Activated naive CD4-positive, alpha-beta T cell treated with anti-CD3 and anti-CD28 coated beads for 36 hours (primary cell): ENCODE measurements at places on chromosomes 16 and 17.

GRCh38 chr16:10878644-10879501 is 1.9 kb downstream of the CIITA start:
- peak; percentile 19 for DNase-seq

DNA sequence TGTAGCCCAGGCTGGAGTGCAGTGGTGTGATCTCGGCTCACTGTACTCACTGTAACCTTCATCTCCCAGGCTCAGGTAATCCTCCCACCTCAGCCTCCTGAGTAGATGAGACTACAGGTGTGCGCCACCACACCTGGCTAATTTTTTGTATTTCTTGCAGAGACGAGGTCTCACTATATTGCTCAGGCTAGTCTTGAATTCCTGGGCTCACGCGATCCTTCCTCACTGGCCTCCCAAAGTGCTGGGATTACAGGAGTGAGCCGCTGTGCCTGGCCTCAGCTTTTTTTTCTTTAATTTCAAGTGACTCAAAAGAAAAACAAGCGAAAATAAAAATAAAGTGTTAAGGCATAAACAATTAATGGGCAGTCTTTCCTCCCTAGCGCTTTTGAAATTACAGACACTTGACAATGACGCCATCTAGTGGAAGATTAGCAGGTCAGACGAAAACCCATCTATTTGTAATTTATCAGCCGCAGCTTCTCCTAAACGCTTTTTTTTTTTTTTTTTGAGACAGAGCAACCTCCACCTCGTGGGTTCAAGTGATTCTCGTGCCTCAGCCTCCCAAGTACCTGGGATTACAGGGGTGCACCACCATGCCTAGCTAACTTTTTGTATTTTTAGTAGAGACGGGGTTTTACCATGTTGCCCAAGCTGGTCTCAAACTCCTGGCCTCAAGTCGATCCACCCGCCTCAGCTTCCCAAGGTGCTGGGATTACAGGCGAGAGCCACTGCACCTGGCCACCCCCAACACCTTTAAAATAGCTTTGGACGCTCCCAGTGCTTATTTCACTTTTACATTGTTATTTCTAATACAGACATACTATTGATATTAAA is 28.1 kb upstream of the PECAM1 start:
- no peak for DNase-seq

DNA sequence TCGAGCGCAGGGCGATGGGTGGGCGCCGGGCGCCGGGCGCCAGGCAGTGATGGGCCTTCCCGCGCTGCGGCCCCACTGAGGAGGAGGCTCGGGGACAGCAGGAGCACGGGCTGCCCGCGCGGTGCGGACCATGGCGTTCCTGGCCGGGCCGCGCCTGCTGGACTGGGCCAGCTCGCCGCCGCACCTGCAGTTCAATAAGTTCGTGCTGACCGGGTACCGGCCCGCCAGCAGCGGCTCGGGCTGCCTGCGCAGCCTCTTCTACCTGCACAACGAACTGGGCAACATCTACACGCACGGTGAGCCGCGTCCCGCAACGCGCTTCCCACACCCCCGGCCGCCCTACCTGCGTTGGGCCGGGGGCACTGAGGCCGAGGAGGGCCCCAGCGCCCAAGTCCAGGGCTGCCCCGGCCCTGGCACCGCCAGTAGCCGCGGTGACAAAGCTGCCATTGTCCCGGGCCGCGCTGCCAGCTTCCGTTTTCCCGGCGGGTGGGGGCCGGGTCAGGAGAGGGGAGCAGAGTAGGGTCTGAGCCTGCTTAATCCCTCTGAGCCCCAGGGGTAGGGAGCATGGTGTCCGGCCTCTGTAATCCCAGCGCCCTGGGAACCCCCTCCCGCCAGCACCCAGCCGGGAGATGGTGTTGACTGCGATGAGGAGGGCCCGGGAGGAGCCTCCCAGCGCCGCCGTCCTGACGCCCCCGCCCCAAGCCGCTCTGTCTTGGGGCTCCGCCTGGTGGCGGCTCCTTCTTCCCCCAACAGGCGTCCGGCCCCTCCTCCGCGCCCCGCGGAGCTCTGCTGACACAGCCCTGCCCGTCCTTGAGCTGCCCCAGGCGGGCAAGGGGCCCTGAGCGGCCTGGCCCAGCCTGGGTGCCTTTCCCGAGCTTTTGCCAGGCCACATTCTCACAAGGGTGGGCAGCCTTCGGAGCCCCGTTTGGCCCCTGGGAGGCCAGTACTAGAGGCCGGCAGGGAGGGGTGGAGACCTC is 685 bp downstream of the PAQR4 start:
- DNase-seq = peak; percentile 87

DNA sequence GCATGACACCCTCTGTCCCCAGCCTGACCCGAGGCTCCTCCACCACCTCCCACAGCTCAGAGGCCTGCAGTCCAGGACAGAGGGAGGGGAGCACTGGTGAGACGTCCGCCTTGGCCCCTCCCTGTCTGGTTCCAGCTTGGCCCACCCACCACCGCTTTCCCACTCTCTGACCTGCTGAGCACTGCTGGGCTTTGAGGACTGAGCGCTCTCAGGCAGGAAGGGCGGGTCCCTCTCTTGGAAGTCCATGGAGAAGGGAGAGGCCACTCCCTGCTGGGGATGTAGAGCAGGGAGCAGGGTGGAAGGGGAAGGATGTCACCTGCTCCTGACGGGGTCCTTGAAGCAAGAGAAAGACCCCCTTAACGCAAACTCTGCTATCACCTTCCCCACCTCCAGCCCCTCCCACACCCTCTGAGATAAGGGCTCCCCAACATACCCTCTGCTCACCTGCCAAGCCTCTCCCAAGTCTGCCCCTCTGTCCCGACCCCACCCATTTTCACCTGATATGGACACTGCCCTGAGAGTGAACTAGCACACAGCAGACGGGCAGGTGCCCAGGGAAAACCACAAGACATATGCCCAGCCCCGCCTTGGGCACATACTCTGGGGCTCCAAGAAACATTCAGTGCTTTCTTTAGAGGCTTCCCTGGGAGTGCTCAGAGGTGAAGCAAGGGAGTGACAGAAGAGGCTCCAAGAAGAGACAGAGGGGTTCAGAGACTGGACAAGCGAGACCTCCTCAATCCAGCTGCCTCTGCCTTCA is 1.4 kb downstream of the OSBPL7 start:
- DNase-seq = no peak

- DNase-seq = no peak
Measured at GRCh38 chr16:63816276-63816675, 1305.6 kb downstream of the CDH11 start.

DNA sequence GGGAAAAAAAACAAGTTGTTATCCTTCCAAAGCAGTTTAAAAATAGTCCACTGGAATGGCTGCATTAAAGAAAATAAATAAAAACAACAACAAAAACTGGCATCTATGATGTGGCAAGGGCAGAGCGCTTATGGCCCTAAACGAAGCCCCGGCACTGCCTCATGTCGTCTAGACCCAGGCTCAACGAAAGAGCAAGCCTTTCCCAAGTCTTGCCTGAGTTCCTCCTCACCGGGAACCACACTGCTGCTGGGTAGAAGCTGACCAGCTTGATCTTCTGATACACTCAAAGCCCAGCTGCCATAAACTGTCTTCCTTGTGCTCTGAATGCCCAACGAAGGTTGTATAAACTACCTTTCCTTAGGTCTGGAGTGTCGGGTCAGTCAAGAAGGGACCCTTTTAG is 37.0 kb downstream of the NDEL1 start:
- no peak for DNase-seq

DNA sequence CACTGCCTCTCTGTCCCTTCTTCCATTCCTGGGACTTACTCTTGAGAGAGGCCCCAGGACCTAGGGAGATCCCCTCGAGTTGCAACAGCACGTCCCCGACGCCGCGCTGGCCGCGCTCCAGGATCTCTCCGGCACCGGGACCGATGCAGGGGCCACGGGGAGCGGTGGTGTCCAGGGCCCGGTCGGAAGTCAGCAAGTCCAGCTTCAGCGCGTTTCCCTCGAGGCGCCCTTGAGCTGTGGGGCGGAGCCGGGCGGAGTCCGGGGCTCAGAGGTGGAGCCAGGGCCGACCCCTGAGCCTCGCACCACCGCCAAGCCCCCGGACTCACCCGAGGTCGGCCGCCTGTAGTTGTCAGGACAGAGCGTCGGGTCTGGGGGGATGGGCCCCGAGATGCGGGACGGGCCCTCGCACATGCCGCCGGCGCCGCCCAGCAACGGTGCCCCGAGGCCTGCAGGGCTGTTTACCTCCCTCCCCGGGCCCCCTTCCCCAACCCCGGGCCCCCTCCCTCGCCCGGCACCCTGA is 458 bp downstream of the ENKD1 start:
- no peak for DNase-seq

GRCh38 chr16:31201582-31202413 is 762 bp downstream of the PYCARD start:
- DNase-seq = peak; percentile 29

- DNase-seq = no peak
Measured at GRCh38 chr16:51231702-51232101, 80.6 kb upstream of the SALL1 start.

DNA sequence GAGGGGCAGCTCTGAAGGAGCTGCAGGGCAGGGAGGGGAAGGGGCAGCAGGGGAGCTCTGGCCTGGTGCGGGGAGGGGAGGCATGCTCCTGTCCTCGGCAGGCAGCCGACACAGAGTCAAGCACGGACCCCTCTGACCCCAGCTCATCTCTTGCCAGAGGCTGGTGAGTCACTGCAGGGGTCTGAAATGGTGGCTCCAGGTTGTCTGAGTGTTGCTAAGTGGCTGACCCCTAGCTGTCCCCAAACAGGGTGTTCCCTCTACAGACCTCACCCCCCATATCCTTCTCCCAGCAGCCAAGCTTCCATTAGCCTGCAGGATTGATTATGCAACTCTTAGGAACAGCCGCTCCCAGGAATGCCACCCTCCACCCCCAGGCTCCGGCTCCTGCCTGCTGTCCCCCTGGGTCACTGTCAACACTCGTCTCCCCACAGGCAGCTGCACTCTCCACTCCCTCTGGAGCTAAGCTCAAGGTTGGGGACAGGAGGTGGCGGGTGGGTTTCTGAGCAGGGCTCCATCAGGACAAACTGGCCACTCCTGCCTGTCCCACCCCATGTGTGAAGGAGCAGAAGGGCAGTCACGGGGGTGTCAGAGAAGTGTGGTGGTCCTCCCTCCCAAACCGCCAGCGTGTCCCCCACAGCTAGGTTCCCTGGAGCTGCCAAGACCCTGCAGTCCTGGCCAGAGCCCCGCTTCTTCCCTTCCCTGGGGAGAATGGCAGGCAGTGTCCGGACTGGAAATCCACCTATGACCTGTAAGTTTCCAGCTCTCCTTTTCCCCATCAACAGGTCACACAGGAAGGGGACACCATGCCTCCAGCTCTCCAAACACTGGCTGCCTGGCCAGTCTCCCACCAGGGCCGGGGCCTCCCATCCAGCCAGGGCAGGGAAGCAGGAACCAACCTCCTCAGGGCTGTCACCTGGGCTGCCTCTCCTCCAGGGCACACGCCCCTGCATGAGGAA is 1.0 kb downstream of the MYLK3 start:
- DNase-seq = no peak

GRCh38 chr16:27304881-27305745 is 8.7 kb upstream of the IL4R start:
- DNase-seq = no peak

- no peak for DNase-seq
Measured at GRCh38 chr16:10929853-10930754, 12.2 kb downstream of the DEXI start.

DNA sequence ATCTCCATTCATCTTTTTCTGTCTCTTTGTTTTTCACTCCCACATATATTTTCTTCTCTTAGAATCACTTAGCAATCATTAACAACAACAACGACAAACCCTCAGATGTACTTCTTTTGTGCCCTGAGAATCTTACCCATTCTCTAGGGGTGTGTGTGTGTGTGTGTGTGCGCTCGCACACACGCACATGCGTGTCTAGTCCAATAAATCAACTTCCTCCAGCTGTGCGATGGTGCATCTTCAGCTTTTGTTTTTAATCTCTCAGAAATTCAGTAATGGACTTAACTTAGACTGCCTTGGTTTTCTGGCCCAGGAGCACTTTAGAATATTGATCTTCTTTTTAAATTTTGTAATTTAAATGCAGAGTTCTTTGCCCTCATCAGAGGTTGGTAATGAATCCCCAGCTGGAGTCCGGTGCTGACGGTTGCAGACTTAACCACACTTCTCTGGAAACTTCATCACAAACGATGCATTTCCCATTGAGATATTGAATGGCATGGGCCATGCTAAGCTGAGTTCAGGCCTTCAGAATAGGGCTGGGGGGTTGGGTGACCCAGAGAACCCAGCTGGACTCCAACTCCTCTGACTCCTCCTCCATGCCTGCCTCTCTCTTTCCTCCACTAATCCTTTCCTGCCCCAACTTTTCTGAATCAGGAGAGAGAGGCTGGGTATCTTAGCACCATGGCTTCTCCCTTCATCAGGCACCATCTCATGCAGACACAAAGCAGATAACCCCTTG is 193.9 kb downstream of the ZNF18 start:
- DNase-seq = no peak

DNA sequence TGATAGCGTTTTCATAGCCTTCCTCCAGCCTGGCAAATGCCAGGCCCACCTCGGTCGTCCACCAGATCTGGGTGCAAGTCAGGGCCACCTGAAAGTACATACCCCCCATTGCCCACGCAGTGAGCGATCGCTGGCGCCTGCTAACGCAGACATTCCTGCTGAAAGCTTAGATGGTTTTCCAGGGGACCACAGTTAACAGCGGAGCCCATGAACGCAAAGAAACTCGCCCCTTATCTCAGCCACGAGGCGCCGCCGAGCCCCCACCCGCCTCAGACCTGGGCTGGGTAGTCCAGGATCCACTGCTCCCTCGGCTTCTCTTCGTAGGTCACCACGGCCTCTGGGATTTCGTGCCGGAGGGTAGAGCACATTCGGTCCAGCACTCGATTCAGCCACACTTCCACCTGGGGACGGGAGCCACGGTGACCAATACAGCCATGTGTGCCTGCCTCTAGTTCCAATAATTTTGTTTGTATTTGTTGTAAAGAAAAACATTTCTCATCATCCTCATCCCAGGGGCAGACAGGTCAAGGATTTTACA is 74.5 kb downstream of the DNAH17 start:
- DNase-seq = no peak
